ENCODE measurements at places on chromosomes 7 and 10.

DNA sequence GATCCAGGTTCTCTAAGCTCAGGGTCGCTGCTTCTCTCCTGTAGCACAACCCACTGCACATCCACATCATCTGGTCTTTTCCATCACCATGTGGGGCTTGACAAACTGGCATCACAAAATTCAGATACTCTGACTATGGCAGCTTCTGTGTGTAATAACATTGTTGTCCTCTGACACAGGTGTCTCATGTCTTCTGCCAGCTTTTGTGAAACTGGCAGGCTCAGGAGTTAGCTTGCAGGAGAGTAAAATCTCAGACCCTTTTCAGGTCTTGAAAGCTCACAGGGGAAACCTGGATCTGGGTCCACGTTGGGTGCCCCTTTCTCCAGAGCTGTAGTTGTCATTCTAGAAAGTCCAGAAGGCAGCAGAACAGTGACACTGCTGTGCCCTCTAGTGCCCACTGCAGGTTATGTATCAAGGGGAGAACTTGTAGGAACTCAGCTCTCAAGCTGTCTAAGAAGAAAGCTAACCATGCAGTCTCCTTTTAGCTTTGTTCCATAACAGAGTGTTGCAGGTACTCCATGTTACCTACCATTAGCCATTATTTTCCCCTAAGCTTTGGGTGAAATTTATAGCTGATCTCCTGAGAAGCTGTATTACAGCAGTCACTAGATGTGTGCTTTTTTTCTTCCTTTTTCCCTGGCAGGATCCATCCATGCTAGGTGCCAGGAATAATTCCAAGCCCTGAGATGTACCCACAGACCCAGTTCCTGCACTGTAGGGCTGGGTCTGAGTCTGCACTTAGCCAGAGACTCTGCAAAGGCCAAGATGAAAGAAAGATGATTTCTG is 102.7 kb downstream of the ZNF248 start:
- DNase-seq: no peak

DNA sequence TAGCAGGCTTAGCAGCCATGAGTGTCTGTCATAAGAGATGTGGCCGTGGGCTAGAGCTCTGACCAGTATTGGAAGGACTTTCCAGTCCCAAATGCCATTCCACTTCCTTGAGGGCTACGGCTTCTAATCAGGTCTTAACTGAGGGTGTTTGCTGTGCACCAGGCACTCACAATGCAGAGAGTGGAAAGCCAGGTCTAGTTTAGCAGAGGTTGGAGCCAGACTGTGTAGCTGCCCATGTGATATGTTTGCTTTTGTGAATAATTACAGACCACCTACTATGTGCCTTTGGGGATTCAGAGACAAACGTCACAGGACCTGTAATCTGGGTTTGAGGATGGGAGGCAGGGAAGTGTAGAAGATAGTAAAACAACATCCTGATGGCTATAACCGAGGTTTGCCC is 79.8 kb downstream of the WDFY4 start:
- DNase-seq: no peak

DNA sequence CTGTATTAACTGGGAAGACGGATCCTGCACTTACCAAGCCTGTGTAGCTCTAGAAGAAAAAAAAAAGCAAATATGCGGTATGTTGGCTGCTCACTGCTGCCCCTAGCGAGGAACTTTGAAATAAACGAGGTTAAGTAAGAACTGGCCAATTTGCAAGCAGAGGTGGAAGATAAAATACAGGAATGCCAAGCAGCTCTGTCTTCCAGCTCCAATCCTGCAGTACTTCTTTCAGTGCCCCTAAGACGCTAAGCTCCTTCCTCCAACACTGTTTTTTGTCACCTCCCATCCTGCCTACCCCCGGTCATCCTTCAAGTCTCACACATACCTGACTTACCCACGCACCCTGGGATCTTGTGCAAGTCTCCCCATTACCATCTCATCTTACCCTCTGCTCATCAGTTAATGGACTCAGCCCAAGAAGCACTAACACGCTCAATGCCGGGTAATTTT is 809 bp downstream of the C10orf143 start:
- DNase-seq: peak; percentile 28

DNA sequence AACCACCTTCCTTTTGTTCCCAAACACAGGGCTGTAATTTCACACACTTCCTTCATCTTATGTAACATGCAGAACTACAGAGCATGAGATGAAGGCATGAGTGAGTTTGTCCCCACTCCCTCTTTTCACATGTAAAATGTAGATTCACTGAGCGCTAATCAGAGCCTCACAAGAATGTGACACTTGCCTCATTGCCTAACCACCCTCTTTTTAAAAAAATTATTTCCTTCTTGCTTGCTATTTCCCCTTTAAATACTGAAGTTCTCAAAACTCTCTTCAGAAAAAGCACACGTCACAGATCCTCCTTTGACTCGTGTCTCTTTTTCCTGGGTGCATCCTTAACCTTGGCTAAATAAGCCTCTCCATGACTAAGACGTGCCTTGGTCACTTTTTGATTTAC is 121.2 kb upstream of the TARP start:
- no peak for DNase-seq

- DNase-seq: no peak
Observed at GRCh38 chr7:151088856-151089699, 2.8 kb downstream of the AGAP3 start.

- DNase-seq: no peak
Observed at GRCh38 chr7:117775801-117776200, 97.4 kb downstream of the CTTNBP2 start.

GRCh38 chr7:39035903-39036302 is 58.2 kb downstream of the POU6F2 start:
- no peak for DNase-seq

DNA sequence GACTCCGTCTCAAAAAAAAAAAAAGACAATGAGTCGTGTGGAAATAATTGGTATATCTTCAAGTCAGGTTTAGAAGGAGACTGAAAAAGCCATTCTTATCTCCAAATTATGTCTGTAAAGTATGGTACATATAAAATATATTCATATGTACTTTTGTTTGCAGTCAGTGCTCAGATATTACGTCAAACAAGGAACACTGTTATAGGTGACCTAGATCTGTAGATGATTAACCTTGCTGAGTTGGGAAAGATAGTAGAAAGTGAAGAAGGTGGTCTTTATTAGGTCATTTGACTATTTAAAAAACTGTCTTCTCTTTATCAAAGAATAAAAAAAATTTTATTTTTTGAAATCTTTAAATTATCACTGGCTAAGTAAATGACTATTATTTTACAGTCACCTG is 44.9 kb upstream of the CYP26C1 start:
- DNase-seq: no peak

DNA sequence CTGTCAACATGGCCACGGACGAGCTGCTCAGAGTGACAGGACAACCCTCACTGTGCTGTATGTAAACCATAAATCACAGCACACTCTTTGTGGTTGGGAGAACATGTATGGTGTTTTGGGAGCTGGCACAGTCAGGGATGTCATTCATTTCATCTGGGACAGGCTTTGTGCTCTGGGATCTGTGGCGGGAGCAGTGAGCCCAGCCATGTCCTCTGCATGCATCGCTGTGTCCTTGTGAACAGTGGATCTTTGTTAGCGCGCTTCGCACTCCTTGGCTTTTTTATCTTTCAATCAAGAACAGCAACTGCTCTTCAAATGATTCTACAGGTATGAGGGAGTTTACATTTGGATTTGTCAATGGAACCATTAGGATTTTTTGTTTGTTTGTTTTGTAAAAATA is 7.1 kb downstream of the CCM2 start:
- no peak for DNase-seq

DNA sequence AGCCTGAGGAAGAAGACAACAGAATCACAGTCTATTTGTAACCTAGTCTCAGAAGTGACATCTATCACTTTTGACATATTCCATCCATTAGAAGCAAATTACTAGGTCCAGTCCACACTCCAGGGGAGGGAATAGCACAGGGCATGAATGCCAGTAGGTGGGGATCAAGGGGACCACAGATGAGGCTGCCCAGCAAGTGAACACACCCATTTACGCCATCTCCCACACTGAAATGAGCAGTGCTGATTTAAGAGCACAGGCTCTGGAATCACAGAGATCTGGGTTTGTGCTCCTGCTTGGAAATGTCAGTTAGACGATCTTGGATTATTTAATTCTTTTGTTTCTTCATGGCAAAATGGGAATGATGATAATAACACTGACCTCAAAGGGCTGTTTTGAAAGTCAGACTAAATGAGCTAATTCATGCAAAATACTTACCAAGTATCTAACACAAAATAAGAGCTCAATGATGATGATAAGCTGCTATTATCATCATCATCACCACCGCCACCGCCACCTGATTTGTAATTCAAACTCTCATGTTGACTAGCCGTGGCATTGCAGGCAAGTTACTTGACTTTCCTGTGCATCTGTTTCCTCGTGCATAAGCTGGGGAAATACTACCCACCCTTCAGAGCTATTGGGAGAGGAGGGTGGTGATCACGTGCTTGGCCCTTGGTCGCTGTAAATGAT is 138.9 kb upstream of the KLF14 start:
- no peak for DNase-seq

- DNase-seq: no peak
Observed at GRCh38 chr10:123958241-123958640, 66.6 kb upstream of the CPXM2 start.

DNA sequence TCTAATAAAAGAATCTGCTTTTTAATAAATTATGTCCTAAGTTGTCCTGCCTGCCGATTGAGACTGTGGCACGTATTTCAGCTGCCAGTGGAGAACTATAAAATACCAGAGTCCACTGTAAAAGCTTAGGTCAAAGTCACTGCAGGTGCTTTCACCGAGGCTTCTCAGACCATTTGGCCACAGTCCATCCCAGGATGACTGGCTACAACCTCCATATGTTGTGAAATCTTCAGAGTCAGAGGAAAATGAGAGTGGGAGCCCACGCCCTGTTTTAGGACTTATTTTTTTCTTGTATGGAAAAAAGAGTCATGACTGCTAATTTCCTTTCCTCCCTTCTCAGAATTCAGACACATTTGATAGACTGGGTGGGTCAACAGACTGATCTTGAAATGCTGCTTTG is 182.9 kb downstream of the ANK3 start:
- DNase-seq: no peak

DNA sequence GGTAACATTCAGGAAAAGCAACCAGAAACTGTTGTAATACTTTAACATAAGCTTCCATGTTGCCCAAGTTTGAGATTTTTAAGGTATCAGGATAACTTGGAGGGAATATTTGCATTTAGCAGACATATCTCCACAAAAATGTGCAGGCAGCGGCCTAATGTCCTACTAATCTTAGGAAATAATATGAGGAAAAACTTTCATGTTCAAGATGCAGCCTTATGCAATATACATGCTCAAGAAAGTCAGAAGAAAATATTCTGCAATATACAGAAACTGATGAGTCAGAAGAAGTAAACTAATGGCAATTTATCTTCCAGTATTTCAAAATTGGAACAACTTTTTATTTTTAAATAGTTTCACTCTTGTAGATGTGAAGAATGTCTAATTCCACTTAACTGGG is 463.2 kb upstream of the C7orf33 start:
- DNase-seq: no peak

GRCh38 chr10:124629415-124629814 is 114.8 kb downstream of the FAM53B start:
- DNase-seq: no peak
